ENCODE measurements at places on chromosomes 6 and 20. TPM values are rescaled to one million over a fixed set of nuclear protein-coding genes. Genes with fewer than 3 reads are reported as not detected.

DNA sequence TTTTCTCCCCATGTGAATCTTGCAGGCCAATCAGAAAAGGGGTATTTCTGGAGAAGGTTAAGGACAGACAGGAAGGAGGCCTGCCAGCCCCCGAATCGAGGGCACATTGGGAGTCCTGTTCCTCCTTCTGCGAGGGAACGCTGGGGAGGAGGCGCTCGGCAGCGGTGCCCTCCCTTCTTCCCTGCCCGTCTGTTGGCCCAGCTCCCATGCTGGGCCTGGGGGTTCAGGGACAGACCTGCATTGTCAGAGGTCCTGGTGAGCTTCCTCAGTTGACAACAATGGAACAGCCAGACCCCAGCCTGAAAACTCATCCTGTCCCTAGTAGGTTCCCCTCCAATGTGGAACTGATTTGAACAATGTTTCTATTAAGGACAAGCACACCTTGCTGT is 15.1 kb upstream of the SYNJ2 start:
- no peak for DNase-seq

- no peak for DNase-seq
These were observed 18.0 kb downstream of the FOXO3 start for GRCh38 chr6:108578595-108579327.

- DNase-seq: peak; percentile 90
These were observed 55.7 kb upstream of the TNFAIP3 start for GRCh38 chr6:137811121-137811915.

DNA sequence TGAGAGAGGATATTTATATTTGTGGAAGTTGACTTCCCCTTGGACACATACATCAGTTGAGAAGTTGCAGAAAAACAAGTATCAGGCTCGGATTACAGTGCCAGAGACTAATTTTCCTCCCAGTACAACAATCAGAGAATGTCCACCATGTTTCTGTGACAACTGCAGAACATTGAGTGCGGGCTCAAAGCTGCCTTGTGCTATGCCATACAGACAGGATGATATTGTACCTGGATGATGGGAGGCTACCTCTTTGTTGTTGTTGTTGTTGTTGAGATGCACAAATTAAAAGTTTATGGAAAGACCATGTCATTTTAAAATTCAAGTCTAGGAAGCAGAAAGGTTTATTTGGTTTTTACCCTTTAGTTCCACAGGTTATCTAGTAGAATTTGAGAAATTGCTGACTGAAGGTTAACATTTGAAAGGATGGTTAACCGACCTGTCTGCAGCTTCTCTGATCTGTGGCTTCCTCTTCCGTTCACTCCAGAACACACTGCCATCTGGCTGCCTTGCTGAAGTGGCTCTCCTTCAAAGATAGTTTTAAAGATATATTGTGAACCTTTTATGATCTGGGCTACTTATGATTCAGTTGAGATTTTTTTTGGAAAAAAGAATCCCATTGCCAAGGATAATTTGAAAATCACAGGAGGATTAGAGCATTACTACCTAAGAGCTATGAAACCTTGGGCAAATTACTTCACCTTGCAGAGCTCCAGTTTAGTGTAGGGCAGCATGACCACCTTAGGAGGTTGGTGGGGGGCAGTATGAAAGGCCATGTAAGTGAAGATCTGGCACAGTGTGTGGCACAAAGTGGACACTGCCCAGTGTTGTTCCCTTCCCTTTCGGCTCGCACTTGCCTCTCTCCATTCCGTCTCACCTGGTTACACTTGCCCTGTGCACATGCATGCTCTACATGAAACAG is 15.9 kb downstream of the TMEM200A start:
- peak; percentile 49 for DNase-seq

HM13 gene
- 111 TPM for total RNA-seq

- no peak for DNase-seq
These were observed 934.4 kb downstream of the HACE1 start for GRCh38 chr6:103925317-103925716.

- no peak for DNase-seq
These were observed 2.3 kb downstream of the DST start for GRCh38 chr6:56640374-56640773.

TULP4 gene
- 16.3 TPM for total RNA-seq

- DNase-seq: no peak
These were observed 35.2 kb upstream of the BPIFA2 start for GRCh38 chr20:33132513-33133372.

- DNase-seq: no peak
These were observed 7.0 kb downstream of the KIAA1755 start for GRCh38 chr20:38253571-38253970.

ARFGEF3 gene
- 0.85 TPM for total RNA-seq

- no peak for DNase-seq
These were observed 56.2 kb downstream of the GJA10 start for GRCh38 chr6:89950446-89950845.

DNA sequence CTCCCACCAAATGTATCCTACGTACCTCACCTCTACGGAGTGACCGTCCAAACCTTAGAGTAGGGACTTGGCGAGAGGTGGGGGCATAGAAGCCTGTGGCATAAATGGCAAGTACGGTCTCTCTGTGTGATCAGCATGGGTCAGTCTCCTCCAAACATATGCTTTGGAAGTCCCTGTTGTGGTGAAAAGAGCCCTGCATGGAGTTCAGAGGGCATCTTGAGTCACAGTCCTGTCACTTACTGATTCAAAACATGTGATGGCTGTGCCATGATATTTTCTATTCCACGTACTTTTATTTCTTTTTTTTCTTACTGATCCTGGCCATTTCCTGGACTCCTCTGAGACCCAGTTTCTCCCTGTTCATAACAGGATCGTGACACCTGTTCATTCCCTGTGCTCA is 67.5 kb upstream of the CEP85L start:
- DNase-seq: no peak

DNA sequence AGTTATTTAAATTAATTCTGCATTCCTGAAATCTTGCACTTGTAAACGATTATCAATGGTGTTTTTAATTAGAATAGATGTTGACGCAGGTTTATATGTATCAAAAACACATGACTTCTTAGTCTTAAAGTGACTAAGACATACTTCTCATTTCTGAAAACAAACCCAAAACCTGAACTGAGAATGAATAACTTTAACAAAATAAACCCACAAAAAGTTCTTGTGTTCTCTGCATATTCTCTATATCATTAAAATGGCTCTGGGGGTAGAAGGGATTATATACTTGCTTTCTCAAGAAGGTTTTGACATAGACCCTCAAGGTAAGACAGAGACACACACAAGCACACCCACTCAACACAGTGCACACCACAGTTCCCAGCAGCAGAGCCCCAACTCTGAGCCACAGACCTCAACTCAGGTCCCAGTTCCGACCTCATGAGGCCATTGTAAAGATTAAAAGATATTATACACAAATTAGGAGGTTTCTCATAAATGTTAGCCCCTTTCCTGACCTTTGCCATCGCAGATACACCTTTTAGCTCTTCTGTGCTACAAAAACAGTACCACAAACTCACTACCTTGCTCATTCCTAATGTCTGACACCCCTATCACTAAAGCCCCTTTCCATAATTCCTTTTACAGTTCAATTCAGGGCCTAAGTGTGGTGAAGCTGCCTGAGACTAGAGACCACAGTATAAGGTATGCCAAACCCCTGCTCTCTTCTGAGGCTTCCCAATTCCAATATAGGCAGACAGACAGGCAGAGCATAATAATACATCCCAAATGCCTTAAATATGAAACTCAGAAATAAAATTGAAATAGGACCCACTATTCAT is 267.8 kb downstream of the PTPRK start:
- peak; percentile 12 for DNase-seq

GRCh38 chr6:131803007-131803769 is 4.6 kb upstream of the ENPP1 start:
- DNase-seq: no peak

SRXN1 gene
- 14.1 TPM for total RNA-seq

GRCh38 chr20:37426106-37426505 is 80.2 kb downstream of the SRC start:
- DNase-seq: no peak

PIGT gene
- 41.5 TPM for total RNA-seq

DNA sequence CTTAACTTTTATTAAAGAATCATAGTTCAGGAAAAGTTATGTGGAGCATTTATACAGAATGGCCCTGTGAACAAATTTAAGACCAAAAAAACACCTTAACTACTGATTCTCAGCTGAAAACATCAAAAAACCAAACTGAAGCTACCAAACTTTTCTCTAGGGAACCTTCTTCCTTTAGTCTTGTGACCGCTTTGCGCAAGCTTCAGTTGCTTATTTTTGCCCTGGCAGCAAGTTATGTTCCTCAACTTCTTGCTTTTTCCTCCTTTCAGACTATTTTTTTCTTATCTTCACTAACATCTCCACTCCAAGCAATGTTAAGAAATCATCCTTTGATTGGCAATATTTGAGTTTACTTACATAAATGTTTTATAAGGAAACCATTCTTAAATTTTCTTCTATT is 100.1 kb downstream of the MYB start:
- DNase-seq: no peak

- no peak for DNase-seq
These were observed 6.9 kb downstream of the EPHA7 start for GRCh38 chr6:93412452-93412851.

- no peak for DNase-seq
These were observed 15.4 kb upstream of the SLC22A16 start for GRCh38 chr6:110491644-110492317.

ALDH5A1 gene
- total RNA-seq: 13.9 TPM

- no peak for DNase-seq
These were observed 6.7 kb downstream of the PBOV1 start for GRCh38 chr6:138211601-138212000.

C20orf141 gene
- total RNA-seq: not detected

DNA sequence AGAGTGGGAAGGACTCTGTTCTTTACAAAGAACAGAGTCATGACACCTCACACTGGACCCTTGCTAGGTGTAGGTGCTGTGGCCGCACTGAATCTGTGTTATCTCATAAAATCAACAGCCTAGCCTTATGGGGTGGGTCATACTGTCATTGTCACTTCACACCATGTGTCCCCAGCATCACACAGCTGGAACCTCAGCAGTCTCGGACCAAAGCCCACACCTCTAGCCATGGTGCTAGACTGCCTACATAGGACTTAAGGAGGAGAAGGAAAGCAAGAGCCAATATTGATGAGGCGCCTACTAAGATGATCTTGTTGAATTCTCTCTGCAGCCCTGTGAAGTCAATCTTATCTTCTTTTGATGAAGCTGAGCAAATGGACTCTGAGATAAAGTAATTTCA is 31.0 kb downstream of the UNC5CL start:
- DNase-seq: no peak

RBPJL gene
- not detected for total RNA-seq

DNA sequence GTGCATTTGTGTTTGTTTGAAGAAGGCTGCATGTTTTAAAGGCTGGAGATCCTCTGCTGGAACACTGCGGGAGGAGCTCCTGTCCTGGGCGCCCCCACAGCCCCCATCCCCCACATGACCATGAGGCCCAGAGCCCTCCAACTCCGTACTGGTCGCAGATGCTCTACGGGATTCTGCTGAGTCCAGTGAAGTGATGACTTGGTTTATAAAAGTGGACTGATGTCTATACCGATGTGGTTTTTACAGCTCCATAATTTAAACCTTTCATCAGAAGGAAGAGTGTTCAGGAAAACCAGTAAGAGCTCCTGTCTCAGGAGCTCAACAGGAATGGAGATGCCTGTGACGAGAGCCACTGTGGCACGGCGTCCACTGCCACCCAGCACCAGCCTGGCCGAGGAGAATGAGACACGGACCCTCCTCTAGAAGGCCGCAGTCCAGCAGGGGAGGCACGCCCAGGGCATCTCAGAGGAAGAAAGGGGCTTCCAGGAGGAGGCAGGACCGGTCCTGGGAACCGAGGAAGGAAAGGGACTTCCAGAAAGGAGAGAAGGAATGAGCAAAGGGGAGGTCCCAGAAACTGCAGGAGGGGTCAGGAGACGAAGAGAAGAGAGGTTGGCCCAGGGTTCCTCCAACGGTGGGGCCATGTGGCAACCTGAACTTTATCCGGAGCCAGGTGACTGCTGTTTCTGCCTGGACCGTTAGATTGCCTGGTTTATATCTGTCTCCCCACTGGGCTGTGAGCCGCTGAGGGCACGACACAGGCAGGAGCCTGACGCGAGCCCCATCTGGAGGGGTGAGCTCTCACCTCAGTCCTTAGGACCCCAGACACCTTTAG is 26.9 kb downstream of the BFSP1 start:
- peak; percentile 22 for DNase-seq

SCAND1 gene
- 45.4 TPM for total RNA-seq

DNA sequence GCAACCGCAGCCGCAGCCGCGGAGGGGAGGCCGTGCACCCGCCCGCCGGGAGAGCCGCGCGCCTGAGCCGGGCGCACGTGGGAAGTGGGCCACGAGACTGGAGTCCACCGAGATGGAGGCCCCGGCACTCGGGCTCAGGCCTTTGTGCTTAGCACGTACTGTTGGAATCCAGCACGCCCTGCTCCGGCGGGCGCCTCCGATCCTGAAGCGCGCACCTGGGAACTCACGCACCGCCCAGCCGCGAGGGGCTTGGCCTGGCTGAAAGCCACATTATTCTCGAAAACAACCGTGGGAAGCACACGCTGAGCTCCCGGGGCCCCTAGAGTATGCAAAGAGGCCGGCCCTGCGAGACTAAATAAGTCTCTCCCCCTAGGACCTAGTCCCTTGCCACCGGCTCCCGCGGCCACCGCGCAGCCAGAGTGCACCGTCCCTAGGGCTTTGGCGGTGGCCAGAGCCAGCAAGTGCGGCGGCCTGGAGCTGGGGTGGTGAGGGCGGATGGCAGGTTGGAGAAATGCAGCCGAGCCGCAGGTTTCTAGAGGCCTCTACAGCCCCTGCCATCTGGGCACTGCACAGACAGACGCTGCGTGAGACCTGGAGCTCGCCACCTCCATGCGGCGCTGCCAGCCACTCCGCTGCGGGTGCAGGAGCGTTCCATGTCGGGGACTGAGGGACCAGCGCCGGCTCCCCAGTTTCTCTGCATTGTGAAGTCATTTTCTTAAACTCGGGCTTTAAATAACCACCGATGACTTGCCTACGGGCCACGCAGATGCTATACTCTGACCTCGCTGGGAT is 42.0 kb upstream of the LY86 start:
- DNase-seq: peak; percentile 28

GRCh38 chr6:148890652-148891404 is 144.0 kb downstream of the UST start:
- no peak for DNase-seq

- DNase-seq: no peak
These were observed 32.1 kb downstream of the DAAM2 start for GRCh38 chr6:39824030-39824926.

DNA sequence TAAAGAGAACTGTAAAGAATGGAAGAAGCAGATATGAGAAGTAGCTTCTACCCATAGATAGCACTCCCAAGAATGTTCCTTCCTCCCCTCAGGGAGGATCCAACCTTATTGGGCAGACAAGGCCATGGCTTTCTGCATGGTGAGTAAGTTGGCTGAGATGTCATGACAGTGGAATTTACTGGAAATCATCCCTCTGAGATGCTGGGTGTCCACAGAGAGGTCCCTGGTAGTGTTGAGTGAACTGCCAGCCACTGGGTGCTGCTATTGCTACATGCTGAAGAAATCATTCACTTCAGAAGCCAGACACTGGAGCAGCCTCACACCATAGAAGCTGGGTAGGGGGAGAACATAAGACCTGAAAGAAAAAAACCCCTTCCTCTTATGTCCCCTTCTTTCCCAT is 46.4 kb upstream of the FERMT1 start:
- DNase-seq: no peak

GRCh38 chr6:56984361-56984760 is 29.5 kb downstream of the BEND6 start:
- DNase-seq: no peak
